ENCODE measurements at places on chromosomes 5 and 9.

- no peak for DNase-seq
Measured at GRCh38 chr9:84107995-84108394, 127.4 kb downstream of the RMI1 start.

- DNase-seq = no peak
Measured at GRCh38 chr9:84755380-84755779, 85.9 kb downstream of the NTRK2 start.

DNA sequence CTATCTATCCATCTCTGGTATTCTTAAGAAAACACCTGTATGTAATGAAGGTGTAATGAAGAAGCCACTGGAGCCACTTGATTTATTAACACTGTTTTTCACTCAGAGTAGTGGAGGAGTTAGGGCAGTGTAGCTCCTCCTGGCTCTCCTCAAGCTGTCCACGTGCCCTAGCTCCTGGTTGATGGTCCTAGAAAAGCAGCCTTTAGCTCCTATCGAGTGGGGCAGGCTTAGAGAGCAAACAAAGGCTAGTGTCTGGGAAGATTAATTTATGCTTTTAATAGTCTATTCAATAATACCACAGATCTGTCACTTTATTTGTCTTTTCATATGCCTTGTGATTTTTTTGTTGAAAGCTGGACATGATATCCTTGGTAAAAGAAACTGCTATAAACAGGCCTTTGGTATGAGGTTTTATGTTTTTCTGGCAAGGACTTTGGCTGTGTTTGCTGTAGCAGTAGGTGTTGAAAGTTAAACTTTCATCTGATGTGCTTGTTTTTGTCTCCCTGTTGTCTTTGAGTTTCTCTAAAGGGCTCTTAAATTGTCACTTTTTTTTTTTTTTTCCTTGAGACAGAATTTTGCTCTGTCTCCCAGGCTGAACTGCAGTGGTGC, 141.1 kb downstream of the GCNT1 start:
- no peak for DNase-seq

DNA sequence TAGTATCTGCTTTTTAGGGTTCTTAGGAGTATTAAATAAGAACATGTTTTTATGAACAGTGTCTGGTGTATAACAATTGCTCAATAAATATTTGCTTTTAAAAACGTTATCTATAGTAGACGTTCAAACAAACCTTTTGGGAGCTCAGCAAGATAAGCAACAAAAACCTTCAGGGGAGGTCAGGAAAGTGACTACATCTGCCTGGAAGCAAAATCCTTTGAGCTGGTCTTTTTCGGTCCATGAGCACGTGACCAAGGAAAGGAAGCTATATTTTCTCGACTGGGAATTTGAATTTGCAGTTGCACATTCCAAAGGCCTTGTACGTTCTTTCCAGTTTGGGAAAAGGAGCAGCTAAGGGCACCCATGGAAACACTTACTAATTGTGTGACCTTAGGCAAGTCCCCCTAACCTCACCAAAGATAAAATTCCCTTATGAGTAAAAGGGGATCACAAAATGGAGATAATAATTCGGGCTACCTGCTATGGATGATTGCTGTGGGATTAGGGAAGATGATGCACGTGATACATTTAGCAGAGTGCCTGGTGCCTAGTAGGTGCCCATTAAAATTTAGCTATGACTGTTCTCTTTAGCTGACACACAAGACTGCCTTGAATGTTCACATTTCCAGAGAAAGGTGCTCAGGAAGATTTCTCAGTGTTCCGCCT, 45.4 kb downstream of the PTTG1 start:
- no peak for DNase-seq

GRCh38 chr5:65172486-65173129, 309.1 kb downstream of the ADAMTS6 start:
- DNase-seq = no peak

DNA sequence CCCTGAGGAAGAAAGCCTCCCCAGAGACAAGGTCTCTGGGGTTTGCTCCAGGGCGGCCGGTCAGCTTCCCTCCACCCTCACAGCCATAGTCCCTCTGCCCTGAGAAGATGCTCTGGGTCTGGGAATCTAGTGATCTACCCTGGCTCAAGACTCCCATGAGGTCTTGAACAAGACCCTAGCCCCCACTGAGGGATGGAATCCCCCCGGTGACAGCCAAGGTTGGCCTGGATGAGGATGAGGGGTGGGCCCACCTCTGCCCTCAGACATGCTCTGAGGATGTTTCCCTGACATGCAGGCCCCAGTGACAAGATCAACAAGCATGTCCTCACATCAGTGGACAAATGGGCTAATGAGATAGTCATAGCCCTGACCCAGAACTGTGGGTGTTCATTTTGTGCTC, 138.6 kb downstream of the C5orf15 start:
- DNase-seq = no peak

DNA sequence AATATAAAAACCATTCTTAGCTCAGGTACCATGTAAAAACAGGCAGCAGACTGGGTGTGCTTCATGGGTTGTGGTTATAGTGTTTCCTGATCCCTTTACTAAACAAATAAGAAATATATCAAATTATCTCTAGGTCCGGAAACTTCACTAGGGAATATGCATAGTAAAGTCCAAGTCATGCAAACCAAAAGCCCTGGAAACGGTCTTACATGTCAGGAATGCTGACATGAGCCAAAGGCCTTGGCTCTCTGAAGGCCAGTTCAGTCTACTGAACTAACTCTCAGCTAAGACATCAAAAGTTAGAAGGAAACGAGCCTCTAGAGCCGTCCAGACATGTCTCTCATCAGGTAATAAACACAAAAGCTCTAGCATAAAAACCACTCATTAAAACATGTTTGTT, 778.9 kb upstream of the ZNF608 start:
- no peak for DNase-seq

DNA sequence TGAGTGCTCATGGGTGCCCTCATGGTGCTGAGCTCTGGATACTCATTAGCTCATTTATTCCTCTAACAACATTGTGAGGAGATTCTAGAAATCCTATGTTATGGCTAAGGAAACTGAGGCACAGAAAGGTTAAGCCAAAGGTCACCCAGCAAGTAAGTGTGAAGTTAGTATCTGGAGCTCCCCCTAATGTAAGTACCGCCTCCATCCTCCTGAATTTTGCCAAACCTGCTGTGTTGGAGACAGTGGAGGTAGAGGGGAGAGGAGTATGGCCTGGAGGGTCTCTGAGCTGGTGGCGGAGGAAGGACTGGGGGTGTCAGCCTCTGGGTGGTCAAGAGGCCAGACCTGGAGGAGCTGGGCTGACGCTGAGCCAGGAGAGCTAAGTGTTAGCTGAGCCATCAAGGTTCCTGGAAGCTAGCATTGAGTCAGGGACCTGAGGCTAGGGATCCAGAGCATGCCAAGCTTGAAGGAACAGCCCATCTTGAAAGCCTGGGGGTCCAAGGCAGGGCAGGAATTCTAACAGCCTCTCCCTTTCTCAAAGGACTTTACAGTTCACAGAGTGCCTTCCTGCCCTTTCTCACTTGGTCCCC, 114.8 kb downstream of the RGS3 start:
- no peak for DNase-seq

DNA sequence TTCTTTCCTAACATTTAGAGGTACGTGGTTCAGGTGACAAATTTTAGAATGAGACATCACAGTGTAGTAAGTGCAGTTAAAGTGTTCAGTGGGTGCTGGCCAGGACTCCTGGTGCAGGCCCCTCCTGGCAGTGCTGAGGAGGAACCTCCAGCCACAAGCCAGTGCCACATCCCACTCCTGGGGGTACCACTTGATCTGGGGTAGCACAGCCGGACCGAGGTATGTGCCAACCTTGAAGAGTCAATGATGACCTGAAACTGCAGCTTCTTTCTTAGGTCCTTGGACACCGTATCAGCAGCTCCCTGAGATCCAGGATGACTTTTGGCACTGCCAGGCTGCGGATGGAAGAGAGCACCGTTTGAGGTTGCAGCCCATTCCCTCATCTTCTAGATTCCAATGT, 310.4 kb upstream of the IRX4 start:
- DNase-seq = no peak

- DNase-seq = no peak
Measured at GRCh38 chr5:65620021-65620420, 4.1 kb downstream of the TRIM23 start.

DNA sequence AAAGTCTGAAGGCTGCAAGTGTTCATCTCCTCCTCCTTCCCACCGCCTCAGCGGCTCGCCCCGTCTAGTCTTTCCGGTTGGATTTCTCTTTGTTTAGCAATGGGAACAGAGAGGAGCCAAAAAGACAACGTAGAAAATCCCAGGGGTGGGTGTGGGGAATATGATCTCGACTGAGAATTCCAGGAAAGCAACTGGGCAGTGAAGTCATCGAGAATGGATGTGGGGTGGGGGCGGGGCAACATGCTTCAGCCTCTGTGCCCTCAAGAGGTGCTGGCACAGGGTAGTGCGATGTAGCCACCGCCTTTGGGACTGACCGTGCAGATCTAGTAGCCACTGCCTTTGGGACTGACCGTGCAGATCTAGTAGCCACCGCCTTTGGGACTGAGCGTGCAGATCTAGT, 12.9 kb downstream of the MSX2 start:
- no peak for DNase-seq

DNA sequence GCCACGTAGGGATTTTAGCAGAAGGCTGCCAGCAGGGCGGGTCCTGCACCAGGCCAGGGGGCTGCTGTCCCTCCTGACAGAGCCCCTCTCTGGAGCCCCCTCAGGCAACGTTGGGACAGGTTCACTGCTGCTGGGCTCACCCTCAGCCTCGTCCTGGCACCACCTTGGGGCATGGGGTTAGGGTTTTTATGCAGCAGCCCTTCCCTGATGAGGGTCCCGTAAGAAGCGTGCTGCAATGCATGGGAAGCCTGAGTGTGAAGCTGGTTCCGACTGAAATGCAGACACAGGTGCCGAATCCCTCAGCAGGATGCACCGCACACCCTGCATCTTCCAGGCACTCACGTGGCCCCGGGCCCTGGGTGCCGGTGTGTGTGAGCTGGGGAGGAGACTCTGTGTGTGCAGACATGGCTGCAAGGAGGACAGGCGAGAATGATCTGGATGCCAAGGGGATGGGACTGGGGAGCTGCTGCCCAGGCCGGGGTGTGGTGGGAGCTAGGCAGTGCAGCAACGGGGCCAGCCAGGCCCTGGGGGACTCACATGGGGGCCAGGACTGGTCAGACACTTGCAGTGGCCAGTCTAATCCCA, 27.1 kb downstream of the ZDHHC11B start:
- DNase-seq = no peak

DNA sequence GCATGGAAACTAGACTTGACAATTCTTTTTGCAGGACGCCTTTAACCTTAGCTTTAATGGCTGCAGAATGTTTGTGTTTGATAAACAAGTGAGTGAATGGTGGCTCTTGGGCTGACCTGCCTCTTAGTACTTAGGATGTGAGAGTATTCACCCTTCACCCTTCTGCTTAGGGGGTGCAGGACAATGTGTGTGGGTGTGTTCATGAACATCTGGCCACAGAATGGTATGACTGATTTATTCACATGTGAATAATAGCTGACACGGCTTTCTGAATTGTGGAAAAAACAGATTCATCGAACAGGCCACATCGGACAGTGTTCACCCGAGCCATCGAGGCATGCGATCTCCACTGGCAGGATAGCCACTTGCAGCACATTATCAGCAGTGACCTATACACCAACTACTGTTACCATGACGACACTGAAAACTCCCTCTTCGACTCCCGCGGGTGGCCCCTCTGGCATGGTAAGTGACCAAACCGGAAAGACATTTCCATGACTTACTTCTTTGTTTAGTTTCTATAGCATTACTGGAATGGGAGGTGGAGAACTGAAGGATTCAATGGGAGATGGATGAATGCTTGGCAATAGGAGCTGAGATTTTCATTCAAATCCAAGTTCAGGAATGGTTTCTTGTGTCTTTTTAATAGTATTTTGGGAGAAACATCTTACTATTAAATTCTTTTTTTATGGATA, 193.6 kb downstream of the ZSWIM6 start:
- no peak for DNase-seq
